ENCODE measurements at places on chromosomes 3 and 15.

DNA sequence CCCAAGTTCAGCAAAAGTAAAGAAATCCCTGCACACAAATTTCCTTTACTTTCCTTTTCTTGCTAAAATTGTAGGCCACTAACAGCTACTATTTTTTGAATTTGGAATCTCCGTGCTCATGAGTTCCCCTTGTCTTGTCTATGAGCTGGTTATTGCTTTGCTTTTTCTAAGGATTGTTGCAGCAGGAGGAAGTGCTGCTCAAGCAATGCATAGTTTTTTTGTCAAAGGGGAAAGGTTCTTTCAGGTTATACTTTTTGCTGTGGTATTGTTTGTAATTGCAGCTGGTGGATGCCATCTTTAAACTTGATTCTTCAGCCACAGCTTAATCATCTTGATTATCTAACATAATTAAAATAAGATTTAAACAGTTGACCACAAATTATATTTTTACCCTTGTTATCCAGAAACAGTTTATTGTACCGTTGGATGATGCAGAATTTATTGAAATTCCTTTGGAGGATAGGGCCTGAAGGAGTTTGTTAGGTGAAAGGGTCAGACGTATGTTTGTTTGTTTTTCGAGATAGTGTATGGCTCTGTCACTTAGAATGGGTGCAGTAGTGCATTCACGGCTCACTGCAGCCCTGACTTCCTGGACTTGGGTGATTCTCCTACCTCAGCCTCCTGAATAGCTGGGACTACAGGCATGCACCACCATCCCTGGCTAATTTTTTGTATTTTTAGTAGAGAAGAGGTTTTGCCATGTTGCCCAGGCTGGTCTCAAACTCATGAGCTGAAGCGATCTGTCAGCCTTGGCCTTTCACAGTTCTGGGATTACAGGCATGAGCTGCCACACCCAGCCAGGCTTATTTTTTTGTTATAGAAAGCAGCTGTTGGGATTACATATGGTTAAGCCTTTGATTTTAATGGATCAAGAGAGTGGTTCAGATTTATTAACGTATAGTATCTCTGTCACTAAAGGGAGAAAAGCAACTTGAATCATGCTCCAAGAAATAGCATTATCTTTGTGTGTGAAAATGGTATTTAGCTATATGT, 11.7 kb downstream of the MGA start:
- no peak for DNase-seq

DNA sequence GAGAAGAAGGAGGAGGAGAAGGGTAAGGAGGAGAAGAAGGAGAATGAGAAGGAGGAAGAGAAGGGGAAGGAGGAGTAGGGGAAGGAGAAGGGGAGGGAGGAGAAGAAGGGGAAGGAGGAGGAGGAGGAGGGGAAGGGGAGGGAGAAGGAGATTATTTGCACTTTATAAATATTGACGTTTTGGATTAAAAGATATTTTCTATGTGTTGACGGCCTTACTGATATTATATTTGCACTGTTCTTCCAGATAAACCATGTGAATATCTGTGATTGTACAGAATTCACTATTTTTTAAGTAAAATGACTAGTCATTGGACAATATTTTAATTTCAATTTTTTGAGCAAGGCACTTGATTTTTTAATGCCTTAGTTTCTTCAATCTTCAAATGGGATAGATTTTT, 310.5 kb upstream of the DNAJC19 start:
- no peak for DNase-seq

DNA sequence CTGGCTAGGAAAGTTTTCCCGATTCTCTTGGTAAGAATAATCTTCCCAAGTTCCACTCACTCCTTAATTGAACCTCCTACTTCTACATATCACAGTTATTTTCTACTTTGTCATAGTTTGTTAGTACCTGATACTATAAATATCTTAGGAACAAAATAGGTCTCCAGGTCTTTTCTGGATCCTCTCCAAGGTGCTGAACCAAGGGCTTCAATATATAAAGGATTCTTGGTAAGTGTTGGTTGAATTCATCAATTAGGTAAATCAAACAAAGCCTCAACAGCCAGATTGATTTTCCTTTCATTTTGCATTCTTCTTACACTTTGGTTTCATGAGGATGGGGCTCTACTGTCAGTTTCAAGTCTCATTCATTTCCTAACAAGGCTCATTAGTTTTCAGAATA, 27.6 kb upstream of the RTP4 start:
- DNase-seq, result no peak

- no peak for DNase-seq
Measured at GRCh38 chr15:98785807-98786621, 137.7 kb downstream of the IGF1R start.

GRCh38 chr3:184039414-184039813, 7.9 kb downstream of the HTR3D start:
- DNase-seq, result no peak

- no peak for DNase-seq
Measured at GRCh38 chr3:144583871-144584270, 612.2 kb downstream of the DIPK2A start.

DNA sequence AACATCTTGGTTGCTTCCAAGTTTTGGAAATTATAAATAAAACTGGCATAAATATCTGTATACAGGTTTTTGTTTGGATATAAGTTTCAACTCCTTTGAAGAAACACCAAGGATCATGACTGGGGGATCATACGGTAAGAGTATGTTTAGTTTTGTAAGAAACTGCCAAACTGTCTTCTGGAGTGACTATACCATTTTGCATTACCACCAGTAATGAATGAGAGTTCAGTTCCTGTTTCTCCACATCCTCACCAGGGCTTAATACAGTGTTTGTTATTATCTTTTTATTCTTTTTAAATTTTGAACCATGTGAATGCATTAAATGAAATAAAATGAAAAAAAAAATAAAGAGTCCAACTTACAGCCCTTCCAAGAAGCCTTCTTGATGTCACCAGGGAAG, 3.7 kb upstream of the ANKUB1 start:
- no peak for DNase-seq

GRCh38 chr15:83695901-83696425, 42.0 kb downstream of the ADAMTSL3 start:
- no peak for DNase-seq

GRCh38 chr15:95874637-95875036, 455.9 kb upstream of the NR2F2 start:
- no peak for DNase-seq

DNA sequence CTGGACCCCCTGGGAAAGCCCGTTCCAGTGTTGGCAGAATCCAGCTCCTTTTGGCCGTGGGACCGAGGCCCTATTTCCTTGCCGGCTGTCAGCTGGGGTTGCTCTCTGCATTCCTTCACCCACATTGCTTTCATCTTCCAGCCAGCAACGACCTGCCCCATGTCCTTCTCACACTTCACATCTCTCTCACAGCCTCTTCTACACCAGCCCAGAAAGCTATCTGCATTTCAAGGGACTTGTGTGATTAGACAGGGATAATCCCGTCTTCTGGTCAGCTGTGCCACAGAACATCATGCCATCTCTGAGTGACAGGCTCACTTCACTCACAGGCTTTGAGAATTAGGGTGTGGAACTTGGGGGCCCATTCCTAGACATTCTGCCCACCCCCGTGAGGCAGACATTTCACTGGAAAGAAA, 16.4 kb downstream of the EFCC1 start:
- no peak for DNase-seq

- no peak for DNase-seq
Measured at GRCh38 chr15:100997442-100997841, 78.3 kb downstream of the LRRK1 start.

GRCh38 chr3:136161516-136161915, 34.6 kb downstream of the MSL2 start:
- no peak for DNase-seq

GRCh38 chr15:59553879-59554735, 57.5 kb upstream of the GCNT3 start:
- no peak for DNase-seq

GRCh38 chr15:92158426-92158825, 235.3 kb upstream of the ST8SIA2 start:
- DNase-seq, result no peak

GRCh38 chr15:96102631-96103030, 227.9 kb upstream of the NR2F2 start:
- no peak for DNase-seq

DNA sequence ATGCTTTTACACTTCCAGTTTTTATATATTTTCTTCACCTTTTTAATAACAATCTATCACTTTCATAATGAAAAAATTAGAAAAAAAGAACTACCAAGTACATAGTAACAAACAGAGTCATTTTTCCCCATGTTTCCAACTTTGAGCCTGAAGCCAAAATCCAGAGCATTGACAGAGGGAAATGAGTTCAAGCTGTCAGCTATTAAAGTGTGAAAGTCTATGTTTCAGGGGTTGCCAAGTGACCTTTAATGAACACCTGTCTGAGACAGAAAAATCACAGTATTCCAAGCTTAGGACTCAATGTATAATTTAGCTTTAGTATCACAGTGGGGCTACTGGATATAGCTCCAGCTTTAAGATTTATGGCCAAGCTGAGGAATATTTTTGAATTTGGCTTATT, 128.3 kb upstream of the GADL1 start:
- DNase-seq, result no peak

GRCh38 chr3:138195481-138195880, 8.4 kb downstream of the ARMC8 start:
- DNase-seq, result no peak

DNA sequence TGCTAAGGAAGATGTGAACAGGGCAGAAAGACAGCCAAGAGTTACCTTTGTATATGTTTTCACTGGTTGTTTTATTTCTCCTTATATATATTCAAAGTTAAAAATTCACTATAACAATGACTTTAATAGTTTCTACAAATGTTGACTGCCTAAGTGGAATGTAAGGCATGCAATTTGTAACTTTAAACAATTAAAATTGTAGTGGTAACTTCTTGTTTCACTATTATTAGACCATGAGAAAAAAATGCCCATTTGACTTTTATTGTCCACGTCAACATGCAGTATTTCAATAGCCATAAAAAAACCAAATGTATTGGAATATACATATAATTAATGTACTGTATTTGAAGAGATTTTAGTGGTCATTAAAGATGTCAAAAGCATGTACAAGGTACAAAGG, 340.7 kb upstream of the CBLB start:
- no peak for DNase-seq
